ENCODE measurements at places on chromosomes 3 and 15.

DNA sequence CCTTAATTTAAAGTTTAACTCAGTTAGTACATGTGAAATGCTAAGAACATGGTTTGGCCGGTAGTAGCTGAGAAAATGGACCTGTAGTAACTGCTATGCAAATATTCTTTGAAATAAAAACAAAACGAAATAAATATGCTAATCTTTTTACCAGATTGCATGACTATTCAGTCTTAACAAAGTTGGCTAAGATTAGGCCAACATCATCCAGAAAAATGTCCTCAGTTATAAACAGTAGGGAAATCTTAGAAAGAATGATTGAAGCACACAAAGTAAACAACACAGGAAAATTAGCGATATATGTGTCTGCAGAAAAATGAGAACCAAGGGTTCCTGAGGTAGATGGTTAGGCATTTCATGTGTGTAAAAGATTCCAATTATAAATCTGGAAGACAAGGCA, 832.1 kb downstream of the TUSC7 start:
- no peak for DNase-seq

GRCh38 chr15:80173022-80173759, 20.4 kb downstream of the FAH start:
- no peak for DNase-seq

DNA sequence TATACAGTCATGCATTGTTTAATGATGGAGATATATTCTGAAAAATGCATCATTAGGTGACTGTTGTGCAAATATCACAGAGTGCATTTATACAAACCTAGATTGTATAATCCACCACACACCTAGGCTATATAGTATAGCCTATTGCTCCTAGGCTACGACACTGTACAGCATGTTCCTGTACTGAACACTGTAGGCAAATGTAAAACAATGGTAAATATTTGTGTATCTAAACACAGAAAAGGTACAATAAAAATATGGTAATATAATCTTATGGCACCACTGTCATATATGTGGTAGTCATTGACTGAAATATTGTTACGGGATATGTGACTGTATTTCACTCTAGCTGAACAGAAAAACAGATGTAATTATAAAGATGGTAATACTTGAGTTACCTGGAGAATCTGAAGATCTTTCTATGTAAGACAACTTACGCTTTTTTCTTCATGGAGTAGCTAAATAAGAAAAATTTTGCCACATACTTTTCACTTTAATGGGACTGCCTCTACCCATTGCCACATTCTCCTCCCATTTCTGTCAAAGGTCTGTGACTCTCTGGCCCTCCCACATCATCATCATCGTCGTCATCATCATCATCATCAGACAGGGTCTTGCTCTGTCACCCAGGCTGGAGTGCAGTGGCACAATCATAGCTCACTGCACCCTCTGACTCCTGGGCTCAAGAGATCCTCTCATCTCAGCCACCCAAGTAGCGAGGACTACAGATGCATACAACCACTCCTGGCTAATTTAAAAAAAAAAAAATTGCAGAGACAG, 7.2 kb downstream of the PCOLCE2 start:
- no peak for DNase-seq

DNA sequence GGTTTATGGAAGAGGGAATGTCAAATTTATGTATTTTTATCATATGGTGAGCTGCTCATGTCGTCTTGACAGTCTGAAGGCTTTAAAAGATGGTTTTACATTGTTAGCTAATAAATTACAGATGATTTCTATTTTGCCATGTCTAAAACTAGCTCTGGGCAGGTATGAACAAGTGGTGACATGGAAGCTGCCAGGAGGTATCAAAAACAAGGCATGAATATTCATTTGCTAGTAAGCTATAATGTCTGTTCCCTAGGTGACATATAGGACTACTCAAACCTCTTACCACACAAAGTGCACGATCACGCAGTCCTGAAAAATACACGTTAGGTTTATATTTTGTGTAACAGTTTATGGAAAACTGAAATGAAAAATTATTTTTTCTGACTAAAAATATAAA, 34.8 kb downstream of the ST3GAL6 start:
- DNase-seq: no peak

DNA sequence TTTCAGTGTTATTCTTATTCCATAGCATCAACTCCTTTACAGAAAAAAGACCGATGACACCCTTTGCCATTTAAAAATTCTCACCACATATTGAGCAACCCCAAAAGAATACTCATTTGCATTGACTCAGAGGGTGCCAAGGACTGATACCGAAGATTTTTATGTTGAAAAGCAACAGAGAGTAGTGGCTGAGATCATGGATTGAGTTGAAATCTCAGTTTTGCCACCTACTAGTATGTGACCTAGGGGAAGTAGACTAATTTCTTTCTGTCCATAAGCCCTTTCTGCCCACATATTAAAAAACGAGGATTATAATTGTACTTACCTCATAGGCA, 313.9 kb upstream of the SATB1 start:
- no peak for DNase-seq

GRCh38 chr3:59809016-59809415, 759.2 kb upstream of the CFAP20DC start:
- no peak for DNase-seq
